Motor neuron (in vitro differentiated cells): ENCODE measurements at places on chromosomes 12 and 14. TPM values are rescaled to one million over a fixed set of nuclear protein-coding genes. Genes with fewer than 3 reads are reported as not detected.

Gene HOXC5
- total RNA-seq = 49.2 and 52.0 TPM in 2 replicates

Gene SYT1
- total RNA-seq = 71.7 and 73.9 TPM in 2 replicates

Gene ZDHHC22
- 0.13 and 1.7 TPM in 2 replicates for total RNA-seq

Gene GDF3
- total RNA-seq = 34.3 and 35.6 TPM in 2 replicates

Gene SOS2
- 17.3 and 24.3 TPM in 2 replicates for total RNA-seq

Gene ERH
- total RNA-seq = 279 and 346 TPM in 2 replicates

Gene GZMH
- total RNA-seq = not detected in 2 replicates

Gene PRB2
- not detected in 2 replicates for total RNA-seq

Gene PFDN5
- 670 and 707 TPM in 2 replicates for total RNA-seq

Gene RND1
- 6.9 and 9.0 TPM in 2 replicates for total RNA-seq

Gene ENDOU
- 1.2 and 1.5 TPM in 2 replicates for total RNA-seq

Gene MMAB
- 15.1 and 15.8 TPM in 2 replicates for total RNA-seq
